ENCODE measurements at places on chromosomes 11 and 22.

DNA sequence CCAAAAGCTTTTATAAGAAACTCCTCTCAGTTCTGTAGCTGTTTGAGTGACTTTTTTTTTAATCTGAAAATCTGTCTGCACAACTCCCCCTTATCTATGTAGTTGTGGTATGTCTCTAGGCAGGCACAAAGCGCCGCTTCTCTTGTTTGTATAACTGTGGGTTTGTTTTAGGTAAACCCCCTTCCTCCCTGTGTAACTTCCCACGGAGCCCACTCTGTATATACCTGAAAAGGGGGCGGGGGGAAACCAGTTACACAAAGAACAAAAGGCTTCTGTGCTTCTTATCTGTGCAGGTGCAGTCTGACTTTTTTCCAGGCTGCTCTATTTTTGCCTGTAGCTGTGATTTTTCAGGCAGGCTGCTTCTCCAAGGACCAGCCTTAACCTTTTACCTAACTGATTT is 13.2 kb downstream of the OR10AG1 start:
- DNase-seq: no peak

DNA sequence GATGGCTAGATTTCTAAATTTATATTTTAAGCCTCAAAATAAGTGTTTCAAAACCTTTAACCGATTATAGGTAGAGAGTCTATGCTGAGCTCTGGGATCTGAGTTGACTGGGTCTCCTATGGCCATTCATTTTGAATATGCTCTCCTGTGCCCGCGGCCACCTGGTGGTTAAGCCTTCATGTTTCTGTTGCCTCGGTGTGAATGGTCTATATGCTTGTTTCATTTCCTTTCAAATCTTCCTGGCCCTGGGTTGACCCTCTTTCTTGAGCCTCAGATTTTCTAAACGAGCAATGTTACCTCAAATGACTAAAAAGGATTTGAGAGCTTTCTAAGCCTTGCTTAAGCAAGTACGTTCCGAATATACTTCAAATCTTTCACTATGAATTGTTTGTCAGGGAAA is 789.4 kb upstream of the KIRREL3 start:
- DNase-seq: no peak

GRCh38 chr11:97751952-97752351 is 1268.8 kb upstream of the CNTN5 start:
- DNase-seq: no peak

DNA sequence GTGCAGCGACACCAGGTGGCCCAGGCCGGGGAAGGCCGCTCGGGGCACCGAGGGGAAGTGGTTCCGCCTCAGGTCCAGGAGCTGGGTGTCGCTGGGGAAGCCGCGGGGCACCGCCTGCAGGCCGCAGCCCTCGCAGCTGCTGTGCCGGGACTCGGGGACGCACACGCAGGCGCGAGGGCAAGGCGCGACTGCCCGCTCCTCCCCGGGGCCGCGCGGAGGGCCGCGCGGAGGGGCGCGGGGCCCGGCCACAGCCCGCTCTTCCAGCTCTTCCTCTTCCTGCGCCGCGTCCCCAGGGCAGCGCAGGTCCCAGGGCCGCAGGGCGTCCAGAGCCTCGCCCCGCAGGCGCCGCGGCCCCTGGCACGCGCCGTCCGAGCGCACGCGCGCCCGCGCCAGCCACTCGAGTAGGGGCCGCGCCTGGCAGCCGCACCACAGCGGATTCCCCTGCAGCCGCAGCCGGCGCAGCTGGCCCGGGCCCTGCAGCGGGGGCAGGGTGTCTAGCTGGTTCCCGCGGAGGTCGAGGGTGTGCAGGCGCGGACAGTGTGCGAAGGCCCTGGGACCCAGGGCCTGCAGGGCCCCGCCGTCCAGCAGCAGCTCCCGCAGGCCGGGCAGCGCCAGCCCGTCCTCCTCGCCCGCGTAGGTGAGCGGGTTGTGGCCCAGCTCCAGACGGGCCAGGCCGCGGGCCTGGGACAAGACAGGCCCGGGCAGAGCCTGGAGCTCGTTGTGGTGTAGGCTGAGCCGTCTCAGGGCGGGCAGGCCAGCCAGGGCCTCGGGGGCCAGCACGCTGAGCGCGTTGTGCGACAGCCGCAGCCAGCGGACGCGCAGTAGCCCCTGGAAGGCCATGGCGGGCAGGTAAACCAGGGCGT is 2.8 kb downstream of the CHADL start:
- DNase-seq: peak; percentile 84

- DNase-seq: no peak
Measured at GRCh38 chr11:67431346-67432249, 3.3 kb downstream of the RPS6KB2 start.

- DNase-seq: no peak
Measured at GRCh38 chr11:57015679-57016078, 27.0 kb downstream of the OR5AK2 start.

- no peak for DNase-seq
Measured at GRCh38 chr11:48261600-48261999, 2.1 kb upstream of the OR4X1 start.

DNA sequence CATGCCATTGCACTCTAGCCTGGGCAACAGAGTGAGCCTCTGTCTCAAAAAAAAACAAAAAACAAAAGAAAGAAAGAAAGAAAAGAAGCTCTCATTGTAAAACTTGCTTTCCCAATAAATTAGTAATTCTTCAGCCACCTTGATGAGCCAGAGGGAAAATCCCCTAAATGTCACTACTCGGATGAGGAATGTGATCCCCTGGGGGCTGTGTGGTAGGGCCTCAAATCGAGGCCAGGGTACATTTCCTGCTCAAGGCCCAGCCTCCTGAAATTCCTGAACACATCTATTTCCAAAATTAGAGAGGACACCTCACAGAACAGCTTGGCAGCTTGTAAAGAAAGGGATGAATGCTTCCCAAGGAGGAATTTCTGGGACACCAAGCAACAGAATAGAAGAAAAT is 147.1 kb upstream of the SESN3 start:
- DNase-seq: no peak

GRCh38 chr11:113376156-113376555 is 11.4 kb upstream of the ANKK1 start:
- DNase-seq: no peak

GRCh38 chr11:114319716-114320328 is 23.6 kb downstream of the NNMT start:
- DNase-seq: no peak

DNA sequence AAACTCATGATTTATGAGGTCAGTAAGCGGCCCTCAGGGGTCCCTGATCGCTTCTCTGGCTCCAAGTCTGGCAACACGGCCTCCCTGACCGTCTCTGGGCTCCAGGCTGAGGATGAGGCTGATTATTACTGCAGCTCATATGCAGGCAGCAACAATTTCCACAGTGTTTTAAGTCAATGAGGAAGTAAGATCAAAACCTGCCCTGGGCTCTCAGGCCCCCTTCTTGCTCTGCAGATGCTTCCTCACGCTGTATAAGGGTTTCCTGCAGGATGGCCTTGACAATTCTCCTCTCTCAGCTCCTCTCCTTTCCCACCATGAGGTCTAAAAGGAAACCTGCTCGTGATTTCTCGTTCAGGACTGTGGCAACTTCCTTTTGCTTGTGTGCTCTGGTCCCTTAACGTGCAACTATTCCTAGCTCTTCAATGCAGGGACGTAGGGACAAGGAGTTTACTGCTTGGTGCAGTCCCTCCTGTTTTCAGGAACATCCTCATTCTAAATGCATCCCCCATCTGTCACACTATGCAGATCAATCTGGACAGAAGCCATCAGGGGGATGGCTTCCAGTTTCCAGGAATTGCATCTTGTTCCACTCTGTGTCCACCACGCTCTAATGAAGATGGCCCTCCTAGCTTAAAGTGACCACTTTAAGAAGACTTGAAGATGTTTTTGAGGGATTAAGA is 64.3 kb upstream of the IGLL5 start:
- no peak for DNase-seq

- DNase-seq: no peak
Measured at GRCh38 chr22:26972286-26972685, 314.9 kb downstream of the MIAT start.

DNA sequence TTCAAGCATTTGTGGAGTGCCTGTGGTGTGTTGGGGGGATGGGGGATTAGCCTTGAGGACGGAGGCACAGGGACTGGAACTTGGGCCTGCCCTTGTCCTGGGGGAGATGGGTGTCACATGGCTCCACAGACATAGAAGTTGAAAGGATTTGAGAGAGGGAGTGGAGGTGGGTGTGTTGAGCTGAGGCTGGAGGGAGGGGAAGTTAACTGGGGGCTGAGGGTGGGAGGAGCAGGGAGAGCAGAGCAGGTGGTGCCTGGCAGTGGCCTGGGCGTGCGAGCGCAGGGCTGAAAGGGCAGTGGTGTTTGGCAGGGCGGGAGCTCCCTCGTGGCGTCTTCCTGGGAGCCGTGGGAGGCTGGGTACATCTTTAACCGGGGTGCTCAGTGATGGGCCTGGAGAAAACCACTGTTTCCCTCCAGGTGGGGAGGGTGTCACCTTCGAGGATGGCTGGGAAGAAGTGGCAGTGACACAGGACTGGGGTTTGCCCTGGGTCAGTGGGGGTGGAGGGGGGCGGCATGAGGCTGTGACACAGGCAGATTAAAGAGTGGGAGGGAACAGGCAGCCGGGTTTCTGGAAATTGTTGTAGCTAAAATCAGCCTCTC is 45.5 kb downstream of the AP2A2 start:
- DNase-seq: no peak

DNA sequence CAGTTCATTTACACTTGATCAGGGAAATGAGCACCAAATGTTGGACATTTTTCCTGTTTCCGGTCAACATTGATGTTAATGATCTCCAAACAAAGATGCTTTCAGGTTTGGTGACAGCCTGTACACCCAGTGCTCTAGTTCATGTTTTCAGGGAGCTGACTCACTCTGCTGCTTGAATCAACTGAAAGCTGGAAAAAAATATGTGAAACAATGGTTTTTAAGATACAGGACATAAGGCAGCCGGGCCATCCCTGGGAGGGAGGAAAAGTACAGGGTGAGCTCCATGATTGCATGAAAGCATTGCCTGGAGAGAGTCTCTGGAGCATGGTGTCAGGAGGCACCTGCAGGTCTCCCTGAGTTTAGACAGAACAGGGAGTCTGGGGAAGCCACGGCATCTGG is 259.6 kb downstream of the TBC1D22A start:
- DNase-seq: no peak

DNA sequence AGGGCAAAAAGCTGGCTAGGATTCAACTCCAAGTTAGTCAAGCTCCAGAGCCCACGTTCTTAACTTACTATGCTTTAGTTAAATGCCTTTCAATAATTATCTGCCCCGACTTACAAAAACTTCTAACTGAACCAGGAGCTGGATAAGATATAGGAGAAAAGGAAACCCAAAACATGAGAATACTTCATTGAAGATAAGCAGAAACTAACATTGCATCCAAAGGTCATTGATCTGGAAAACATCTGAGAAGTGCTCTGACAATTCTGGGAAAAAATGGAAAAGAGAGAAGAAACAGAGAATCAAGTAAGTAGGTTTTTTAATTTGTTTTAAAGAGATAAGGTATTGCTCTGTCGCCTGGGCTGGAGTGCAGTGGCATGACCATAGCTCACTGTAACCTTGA is 27.2 kb downstream of the ACAT1 start:
- DNase-seq: no peak

DNA sequence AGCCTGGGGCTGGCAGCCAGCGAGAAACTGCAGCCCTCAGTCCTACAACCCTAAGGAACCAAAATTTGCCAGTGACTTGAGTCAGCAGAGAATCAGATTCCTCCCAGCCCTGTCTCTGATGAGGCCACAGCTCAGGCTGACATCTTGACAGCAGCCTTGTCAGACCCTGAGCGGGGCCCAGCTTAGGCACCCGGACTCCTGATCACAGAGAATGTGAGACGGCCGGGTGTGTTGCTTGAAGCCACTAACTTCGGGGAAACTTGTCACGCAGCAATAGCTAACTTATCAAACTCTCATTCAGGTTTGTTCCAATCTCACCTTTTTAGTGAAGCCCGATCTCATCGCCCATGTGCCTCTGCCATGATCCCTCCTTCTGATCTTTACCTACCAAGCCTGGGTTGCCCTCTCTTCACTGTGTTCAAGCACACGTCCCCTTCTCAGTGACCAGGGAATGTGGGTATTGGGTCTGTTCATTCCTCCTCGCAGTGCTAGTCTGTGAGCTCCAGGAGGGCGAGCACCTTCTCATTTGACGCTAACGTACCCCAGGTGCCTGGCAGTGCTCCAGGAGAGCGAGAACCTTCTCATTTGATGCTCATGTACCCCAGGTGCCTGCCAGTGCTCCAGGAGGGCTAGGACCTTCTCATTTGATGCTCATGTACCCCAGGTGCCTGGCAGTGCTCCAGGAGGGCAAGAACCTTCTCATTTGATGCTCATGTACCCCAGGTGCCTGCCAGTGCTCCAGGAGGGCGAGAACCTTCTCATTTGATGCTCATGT is 280.7 kb downstream of the BRD1 start:
- DNase-seq: no peak

DNA sequence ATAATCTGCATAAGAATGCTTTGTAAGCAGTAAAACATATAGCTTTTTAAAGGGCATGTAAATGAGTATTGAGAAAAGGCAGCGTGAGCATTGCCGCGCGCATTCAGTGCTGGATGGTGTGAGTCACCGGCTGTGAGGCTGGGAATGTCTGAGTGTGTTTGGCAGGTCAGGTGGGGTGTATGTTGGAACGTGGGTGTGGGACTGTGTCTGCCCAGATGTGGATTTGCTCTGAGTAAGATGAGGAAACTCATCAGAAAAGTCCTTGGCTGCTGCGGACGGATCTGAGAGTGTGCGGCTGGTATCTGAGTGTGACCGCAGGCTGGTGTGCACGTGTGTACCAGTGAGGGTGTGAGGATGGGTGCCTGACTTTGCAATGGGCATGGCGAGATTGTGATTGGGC is 66.2 kb upstream of the NECTIN1 start:
- no peak for DNase-seq

DNA sequence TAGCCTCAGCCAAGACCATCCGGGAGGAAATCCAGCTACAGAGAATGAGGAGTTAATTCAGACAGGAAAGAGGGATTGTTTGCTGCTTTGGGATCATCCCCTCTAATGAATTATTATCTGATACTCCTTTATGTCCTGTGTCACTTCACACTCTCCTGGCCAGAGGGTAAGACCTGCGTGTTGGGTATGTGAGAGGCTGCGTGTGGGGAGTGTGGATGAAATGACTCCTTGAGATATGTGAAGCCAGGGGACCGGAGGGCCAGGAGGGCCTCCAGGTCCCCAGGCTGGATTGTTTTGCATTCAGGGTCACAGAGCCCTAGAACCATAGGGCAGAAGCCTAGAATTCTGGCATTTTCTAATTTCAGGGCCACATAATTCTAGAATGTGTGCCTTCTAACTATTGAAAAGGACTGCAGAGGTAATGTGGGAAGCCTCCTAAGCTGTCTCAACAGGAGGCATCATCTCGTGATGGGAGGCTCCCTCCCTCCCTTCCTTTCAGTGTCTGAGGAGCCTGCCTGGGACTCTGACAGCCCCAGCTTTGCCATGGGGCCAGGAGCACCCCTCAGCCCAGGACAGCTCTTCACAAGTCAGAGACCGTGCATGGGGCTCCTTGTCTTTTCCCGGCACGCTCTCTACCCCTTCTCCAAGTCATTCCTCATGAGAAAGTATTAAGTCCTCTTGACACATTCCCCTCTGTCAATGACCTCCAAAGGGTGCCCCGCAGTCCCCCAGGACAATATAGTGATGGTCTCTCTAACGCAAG is 3.7 kb downstream of the TPBGL start:
- no peak for DNase-seq

DNA sequence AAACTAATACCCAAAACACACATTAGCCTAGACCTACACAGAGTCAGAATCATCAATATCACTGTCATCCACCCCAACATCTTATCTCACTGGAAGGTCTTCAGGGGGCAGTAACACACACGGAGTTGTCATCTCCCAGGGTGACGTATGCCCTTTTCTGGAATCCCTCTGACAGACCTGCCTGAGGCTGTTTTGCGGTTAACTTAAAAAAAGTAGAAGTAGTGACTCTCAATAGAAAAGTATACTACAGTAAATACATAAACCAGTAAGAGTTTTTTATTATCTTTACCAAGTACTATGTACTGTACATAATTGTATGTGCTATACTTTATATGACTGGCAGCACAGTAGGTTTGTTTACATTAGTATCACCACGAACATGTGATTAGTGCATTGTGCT is 80.5 kb downstream of the PGR start:
- DNase-seq: no peak

Data from CD4-positive, alpha-beta T cell treated with Interleukin-17A for 1 hour (primary cell).